ENCODE measurements at places on chromosomes 6 and 20.

DNA sequence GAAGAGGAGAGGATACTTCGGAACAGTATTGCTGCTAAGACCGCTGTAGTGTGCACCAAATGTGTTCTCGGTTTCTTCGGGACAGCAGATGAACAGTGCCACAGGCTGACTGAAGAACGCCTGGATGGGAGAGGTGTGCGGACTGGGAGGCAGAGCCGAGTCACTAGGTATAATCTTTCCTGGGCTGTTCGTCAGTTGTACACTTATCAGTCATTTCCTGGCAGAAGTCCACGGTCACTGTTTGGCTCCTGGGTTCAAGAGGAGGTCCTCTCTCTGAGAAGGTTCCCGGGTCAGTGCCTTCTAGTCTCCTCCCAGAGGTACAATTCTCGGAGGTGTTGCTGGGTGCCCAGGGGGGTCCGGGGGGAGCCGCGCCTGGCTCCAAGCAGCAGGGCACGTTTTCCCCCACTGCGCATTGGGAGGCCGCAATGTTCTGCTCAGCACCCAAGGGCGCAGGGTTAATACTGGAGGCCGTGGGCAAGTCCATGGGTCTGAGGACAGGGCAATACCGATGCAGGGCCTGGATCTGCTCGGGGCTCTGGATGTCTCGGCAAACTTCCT lies 38.1 kb downstream of the GJA10 start:
- DNase-seq: no peak

- DNase-seq: no peak
Observed at GRCh38 chr6:72933233-72933632, 292.1 kb downstream of the KHDC1L start.

- no peak for DNase-seq
Observed at GRCh38 chr20:21513881-21514540, at the start of gene NKX2-2. Gene NKX2-2, minus strand, starts transcription at chr20:21514064. Its CDS starts 395 bp downstream, at chr20:21513669.

GRCh38 chr6:115159733-115160132 lies 816.9 kb upstream of the HS3ST5 start:
- DNase-seq: no peak

DNA sequence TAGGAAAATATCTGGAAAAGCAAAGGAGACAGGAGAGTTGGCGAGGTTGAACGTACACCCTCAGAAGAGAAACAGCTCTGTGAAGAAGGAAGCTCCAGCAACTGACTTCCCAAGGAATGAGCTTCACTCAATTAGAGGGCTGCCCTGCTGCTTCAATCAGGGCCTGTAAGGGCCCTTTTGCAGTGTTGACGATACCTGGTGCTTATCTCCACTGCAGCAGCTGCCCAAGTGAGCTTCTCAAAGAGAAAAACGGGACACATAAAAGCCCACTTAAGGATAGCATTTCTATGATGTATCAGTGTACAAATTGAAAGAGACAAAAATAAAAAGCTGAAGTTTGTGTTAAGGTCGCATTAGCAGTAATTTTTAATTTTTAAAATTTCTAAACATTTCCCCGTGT lies 16.4 kb downstream of the SEC63 start:
- no peak for DNase-seq

- no peak for DNase-seq
Observed at GRCh38 chr6:26485112-26485780, 14.9 kb upstream of the BTN1A1 start.

- no peak for DNase-seq
Observed at GRCh38 chr6:46954837-46955451, 33.2 kb upstream of the ADGRF5 start.

- DNase-seq: no peak
Observed at GRCh38 chr6:128521282-128521632, 858 bp upstream of the PTPRK start.

- peak; percentile 50 for DNase-seq
Observed at GRCh38 chr20:1800777-1801176, 94.4 kb upstream of the SIRPA start.

DNA sequence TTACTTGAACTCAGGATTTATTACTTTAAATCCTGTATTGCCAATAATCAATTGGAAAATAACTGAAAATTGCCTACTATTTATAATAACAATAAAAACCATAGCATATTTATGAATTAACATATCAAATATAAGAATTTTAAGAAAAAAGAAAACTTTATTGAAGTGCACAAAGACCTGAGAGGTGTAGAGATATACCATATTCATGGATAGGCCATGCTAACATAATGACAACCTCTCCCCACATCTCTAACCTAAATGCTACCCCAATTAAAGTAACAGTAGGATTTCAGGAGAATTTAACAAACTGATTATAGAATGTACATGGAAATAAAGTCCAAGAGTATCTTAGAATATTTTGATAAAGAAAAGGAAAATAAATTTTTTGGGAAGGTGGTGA lies 5.1 kb upstream of the HLA-DMB start:
- no peak for DNase-seq

- DNase-seq: peak; percentile 40
Observed at GRCh38 chr6:26044140-26045064, 42.8 kb upstream of the HFE start.

- peak; percentile 79 for DNase-seq
Observed at GRCh38 chr6:128710315-128710714, 172.6 kb upstream of the LAMA2 start.

- no peak for DNase-seq
Observed at GRCh38 chr6:52102405-52102804, 15.0 kb upstream of the PKHD1 start.

DNA sequence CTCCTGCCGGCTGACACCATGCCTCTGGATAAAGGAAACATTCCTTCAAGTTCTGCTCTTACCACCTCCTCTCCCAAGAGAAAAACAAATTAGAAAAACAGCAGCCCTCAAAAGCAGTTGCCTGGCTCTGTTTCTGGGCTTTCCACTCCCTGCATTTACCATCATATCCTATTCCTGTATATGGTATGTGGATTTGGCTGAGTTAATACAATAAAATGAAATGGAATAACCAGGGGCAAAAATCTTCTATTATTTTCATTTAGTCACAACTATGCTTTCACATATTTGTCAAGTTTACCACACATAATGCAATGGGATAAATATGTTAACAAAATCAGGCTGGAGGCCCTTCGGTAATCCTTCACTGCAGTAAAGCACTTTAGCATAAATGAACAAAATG lies 34.3 kb downstream of the COL12A1 start:
- peak; percentile 49 for DNase-seq

DNA sequence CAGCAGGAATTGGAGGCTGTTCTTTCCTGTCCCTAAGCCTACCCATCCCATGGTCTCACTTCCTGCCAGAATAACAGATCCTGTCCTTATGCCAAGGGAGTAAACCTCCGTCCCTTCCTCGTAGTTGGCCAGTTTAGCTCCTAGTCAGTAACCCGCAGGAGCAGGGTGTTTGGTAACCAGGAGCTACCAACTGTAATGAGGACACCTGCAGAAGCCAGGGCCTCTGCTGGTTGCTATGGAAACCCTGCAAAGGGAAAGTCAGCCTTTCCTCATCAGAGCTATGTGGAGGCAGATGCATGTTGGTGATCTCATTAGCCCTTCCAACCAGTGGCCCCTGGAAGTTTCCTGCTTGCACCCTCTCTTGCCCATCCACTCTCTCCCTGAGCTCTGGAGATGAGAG lies 368.2 kb upstream of the SULF2 start:
- DNase-seq: peak; percentile 32

DNA sequence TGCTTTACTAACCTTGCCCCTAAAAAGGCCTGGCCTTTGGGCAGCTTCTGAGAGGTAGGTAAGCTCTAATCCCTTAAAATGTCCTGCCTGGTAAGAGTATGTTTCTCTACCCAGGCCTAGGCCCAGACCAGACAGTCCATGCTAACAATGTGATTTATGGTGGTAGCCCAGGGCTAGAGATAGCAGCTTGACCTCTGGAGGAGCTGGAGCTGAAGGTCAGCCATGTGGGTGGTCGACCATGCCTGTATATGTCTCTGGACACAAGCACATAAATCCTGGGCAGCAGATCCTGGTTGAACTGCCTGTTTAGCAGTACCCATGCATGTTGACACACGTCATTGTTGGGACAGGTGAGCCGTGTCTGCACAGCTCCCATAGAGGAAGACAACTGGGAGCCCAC lies 62.1 kb upstream of the PHACTR1 start:
- DNase-seq: no peak

- DNase-seq: peak; percentile 18
Observed at GRCh38 chr6:150409576-150410066, 40.8 kb downstream of the IYD start.

DNA sequence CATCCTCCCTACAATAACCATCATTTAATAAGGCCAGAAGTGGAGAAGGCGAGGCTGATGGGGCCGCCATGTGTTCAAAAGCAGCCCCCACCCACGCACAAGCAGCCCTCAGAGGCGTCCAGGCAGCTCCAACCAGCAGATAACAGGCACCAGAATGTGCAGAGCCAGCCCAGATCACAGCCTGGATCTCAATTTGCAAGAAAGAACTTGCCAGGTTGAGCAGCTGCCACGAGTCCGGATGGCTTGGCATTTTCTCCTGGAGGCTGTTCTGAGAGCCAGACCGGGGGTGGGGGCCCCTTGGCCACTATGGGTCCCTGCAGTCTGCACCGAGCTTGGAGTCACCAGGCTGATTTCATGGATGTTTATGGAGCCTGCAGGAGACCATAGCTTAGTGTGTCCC lies 338.1 kb downstream of the PREX1 start:
- DNase-seq: no peak

- DNase-seq: peak; percentile 71
Observed at GRCh38 chr6:15284743-15285142, 38.9 kb downstream of the JARID2 start.

- DNase-seq: no peak
Observed at GRCh38 chr6:14143305-14143704, 25.7 kb downstream of the CD83 start.

DNA sequence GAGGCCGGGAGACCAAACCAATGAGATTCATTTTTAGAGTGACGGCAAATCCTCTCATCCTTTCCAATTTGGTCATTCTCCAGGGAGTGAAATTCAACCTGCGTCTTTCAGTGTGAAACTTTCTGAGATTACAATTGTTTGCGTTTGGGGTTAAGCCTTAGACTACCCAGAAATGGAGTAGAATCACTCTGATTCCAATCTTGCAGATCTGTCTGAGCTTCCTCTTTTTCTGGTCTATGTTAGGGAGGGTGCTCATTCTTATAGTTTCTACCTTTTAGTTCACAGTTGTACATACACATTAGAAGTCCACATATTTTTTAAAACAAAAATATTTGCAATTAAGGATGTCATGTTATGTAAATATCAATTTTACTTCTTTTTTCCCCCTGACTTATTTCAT lies 183.0 kb upstream of the PHACTR1 start:
- DNase-seq: no peak

GRCh38 chr20:15794409-15794808 lies 778.8 kb downstream of the KIF16B start:
- DNase-seq: peak; percentile 5

GRCh38 chr20:32079655-32080109 lies 27.6 kb downstream of the HCK start:
- DNase-seq: no peak

DNA sequence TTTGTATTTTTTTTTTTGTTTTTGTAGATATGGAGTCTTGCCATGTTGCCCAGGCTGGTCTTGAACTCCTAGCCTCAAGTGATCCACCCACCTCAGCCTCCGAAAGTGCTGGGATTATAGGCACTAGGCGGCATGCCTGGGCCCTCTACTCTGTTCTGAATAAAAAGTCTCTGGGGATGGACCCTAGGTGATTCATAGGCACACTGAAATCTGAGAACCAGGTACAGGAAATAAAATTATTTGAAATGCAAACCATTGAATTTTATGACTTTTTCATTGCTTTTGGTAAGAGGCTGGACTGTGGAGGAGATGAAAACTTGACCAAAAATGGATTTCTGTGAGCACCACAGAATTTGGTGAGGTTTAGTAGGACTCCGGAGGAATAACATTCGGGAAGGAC lies 117.5 kb downstream of the PRIM2 start:
- DNase-seq: no peak

DNA sequence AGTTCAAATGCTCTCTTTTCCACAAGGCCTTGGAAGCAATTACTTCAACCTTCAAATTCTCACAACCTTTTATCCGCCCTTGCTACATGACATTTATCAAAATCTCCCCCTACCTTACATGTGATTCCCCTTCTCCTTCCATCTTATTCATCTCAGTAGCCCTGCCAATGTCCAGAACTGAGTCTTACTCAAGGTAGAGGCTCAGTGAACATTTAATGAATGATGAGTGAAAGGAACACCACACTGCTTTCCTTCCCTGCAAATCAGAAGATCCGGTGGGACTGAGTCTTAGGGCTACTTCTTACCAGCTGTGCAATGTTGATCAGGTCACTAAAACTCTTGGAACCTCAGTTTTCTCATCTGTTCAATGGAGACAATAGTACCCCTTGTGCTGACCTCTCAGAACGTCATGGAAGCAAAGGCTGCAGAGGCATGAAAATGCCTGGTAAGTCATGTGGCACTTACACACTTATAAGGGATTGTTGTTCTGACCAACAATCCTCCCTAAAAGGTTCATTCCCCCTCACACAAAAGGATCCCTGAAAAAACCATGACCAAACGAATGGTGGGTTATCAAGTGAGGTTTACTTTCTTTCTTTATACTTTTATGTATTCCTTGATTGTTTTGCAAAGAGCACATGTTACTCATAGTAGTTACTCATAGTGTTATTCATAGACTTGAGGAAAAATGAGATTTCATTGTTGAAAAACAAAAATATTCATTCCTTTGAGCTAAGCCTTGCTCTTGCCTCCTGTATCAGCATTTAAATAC lies 6.5 kb downstream of the MDGA1 start:
- DNase-seq: peak; percentile 27

GRCh38 chr20:6680441-6680840 lies 87.0 kb upstream of the BMP2 start:
- DNase-seq: no peak

Data from fibroblast of skin of right biceps (primary cell).